ENCODE measurements at places on chromosomes 1 and 21.

DNA sequence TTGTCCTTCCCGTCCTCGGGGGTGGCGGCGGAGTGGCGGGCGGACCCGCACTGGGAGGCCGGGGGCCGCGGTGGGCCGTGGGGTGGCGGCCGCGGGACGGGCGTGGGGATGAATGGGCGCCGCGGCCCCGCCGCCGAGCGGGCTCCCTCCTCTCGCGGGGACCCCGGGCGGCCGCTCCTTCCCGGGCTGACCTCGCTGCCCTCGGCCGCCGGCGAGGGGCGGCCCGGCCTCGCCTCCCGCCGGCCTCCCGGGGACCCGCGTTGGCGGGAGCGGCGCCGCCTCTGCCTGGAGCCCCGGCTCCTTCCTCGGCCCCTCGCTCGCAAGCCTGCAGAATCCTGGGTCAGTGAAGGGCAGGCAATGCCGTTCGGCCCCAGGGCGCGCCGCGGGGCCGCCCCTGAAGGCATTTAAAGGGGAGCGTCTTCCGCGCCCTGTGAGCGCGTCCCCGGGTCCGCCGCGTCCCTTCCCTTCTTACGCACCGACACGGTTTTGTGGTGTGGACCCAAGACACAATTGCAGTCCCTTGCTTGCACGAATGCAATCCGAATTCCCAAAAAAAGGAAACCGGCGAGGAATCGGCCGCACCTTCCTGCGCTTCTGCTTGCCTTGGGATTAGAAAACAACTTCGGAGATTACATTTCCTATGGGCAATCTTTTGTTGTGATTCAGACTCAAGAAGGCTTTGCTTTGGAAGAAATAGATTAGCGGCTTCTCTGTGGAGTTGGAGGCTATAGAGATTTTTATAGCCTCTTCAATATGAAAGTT lies 776 bp downstream of the ITSN1 start:
- DNase-seq: peak; percentile 37

- DNase-seq: no peak
Measured at GRCh38 chr1:94597701-94598100, 56.1 kb upstream of the F3 start.

- no peak for DNase-seq
Measured at GRCh38 chr1:34398241-34398915, 221.7 kb downstream of the C1orf94 start.

DNA sequence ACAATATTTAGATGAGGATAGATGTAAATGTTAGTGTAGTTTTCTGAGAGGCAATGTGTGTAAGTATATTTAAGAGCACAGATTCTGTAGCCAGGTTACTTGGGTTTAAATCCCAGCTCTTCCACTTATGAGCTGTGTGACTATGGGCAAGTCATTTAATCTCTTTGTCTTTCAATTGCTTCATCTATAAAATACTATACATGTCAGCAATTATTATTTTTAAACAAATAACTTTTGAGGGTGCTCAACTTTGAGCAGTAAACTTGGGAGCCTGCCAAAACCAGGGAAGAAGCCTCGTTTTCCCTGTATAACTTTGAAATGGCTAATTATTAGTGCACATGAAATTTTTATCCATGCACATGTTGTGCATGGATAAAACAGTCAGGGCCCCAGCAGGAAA lies 222.8 kb downstream of the FOXD2 start:
- DNase-seq: no peak

- no peak for DNase-seq
Measured at GRCh38 chr21:34844924-34845238, 176.1 kb downstream of the CLIC6 start.

GRCh38 chr1:196684476-196684875 lies 32.6 kb downstream of the CFH start:
- no peak for DNase-seq

GRCh38 chr1:201508809-201509208 lies 1.9 kb upstream of the CSRP1 start:
- DNase-seq: no peak

DNA sequence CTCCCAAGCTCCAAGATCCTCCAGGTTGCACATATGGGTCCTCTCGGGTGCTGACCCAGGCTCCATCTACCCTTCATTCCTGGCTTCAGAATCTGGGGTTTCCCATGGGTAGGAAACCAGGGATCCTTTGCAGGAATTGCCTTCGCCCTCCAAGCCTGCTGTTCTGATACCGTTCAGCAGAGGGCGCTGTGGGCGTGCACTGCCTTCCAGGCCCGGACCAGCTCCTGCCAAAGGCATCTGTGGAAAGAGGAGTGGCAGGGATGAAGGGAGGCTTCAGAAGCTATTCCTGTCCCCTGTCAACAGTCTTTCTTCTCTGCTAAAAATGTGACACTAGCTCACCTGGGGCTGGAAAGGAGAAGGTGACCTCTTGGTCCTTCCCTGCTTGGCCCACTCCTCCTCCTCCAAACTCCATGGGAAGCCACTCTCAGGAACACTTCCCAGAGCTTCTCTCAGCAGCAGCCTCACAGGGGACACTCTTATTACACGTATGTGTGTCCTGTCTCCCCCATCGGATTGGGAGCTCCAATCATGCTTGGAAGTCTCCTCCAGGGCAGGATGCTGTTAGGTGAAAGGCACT lies 71.2 kb downstream of the VWA5B1 start:
- peak; percentile 78 for DNase-seq

DNA sequence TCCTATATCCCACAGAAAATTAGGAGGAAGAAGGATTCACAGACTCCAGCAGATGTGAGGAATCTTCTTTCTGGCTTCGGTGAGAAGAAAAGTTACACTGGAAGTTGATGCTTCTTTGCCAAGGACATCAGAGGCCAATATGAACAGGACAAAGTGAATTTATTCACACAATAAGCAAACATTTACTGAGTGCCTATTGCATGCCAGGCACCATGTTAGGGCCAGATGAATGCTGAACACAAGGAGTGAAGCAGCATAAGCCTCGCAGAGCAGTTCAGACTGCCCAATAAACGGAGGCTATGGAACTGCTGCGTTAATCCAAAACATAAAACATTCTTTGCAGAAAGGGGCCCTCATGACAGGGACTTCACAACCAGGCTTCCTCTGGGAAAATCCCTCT lies 114.6 kb downstream of the LMX1A start:
- no peak for DNase-seq

DNA sequence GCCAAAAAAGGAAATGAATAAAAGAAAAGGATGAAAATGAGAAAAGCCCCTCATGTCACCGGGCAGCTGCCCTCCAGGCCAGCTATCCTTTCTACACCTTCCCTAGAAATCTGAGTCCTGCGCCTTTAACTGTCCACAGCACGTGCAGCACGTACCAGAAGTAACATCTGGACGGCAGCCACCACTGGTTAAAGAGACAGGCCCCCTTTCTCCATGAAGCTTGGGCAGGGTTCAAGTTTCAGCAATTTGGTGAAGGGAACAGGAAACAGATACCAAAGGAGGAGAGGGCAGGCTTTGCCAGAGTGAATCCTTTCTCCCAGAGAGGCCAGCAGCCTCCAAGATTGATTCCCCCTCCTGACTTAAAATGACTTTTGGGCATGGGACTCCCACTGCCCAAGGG lies 3.6 kb upstream of the KIAA2013 start:
- DNase-seq: no peak

GRCh38 chr1:209876078-209876800 lies 48.5 kb downstream of the UTP25 start:
- peak; percentile 76 for DNase-seq

DNA sequence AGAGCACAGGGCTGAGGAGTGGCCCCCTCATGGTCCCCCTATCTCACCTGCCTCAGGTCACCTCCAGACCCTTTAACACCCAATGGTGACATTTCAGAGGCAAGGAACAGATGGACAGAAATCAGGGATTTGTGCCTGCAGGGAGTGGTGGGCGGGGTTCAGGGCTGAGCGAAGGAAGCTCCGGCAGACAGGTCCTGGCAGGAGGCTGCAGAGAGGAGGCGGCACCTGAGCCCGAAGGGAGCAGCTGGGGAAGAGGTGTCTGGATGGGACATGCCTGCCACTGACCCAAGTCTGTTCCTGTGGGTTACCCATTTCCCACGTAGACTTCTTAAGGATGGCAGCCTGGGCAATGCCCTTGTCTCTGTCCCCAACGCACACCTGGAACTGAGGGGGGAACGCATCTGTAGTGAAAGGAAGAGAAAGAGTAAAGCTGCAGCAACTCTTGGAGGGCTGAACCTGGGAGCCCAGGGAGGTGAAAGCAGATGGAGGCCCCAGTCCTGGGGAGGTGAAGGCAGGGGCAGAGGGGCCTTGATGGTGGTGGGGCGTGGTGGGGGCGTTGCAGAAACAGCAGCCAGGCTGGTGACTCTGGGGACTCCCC lies 61.6 kb upstream of the ADARB1 start:
- peak; percentile 99 for DNase-seq

DNA sequence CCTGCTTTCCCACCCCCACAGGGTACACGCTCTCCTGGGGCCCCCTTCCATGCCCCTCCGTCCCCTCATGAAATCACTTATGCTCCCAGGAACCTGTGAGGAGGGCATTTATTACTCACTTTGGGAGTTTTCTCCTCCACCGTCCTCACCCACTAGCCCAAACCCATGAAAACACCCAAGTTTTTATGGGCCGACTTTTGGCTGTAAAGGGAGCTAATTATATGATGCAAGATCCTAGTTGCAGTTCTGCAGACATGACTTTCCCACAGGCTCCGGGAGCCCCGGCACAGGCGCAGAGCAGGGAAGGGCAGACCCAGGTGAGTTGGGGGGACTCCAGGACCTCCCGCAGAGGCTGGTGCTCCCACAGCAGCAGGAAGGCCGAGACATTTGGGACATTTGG lies 29.7 kb downstream of the EPHA2 start:
- DNase-seq: no peak

- peak; percentile 25 for DNase-seq
Measured at GRCh38 chr1:235679005-235679404, 29.4 kb upstream of the GNG4 start.

- no peak for DNase-seq
Measured at GRCh38 chr1:244397131-244397530, 54.6 kb downstream of the ADSS2 start.

DNA sequence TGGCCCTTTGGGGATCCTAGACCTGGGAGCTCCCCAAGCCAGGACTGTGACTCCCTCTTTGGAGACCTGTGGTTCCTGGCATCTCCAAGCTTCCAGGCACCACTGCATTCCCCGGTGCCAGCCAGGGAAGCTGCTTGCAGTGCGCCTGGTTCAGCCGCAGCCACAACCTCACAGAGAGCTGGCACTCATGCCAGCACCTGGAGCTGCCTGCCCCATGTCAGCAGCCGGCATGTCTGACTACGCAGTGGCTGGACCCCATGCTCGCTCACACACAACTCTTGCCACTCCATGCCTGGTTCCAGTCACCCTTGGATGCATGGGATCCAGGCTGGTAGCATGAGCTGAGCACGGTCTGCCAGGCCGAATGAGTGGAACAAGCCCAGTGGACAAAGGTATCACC lies 426.6 kb downstream of the LRRIQ3 start:
- no peak for DNase-seq

GRCh38 chr1:31981972-31982371 lies 31.7 kb upstream of the KHDRBS1 start:
- peak; percentile 21 for DNase-seq

DNA sequence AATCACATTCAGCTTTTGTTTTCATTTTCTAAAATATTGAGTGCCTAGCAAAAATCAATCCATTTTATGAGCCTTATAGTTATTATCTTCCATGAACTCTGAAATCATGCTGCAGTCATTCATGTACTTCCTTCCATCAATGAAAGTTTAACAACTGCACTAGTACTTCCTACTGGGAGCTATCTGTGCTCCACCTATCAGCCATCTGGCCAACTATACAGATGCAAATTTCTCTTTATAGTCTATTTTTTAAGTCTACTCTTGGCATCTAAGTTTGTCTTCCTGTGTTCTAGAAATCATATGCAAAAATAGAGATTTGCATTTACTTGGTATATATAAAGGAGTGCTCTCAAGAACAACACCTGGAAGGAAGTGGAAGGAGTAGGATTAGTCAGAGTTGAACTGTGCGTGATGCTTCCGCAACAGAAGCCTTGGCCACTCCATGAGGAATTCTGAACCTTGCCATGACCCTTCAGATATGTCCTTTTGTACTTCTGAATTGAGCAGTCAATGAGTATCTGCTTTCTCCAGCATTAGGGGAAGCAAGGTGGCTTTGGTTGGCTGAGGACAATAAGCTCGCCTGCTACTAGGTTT lies 403.2 kb upstream of the ADAMTS5 start:
- DNase-seq: no peak

- DNase-seq: no peak
Measured at GRCh38 chr1:9906466-9906865, 3.6 kb downstream of the CTNNBIP1 start.

GRCh38 chr1:204826970-204827369 lies 43.7 kb upstream of the NFASC start:
- DNase-seq: peak; percentile 99

DNA sequence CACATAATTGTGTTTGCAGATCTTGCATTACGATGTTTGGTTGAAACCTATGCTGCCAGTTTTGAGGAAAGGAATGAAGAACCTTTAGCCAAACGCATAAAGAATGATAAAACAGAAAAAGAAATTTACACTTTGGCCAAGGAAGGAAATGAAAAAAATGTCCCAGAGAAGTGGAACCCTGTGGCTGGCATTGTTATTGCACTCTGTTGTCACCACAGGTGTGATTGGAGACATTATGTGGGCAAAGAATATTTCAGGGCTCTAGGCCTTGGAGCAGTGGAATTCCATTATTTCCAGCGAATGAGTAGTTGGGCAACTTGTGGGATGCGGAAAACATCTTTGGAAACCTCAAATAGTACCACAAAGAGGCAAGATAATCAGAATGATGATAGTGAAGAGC lies 14.9 kb downstream of the TRMT13 start:
- no peak for DNase-seq

DNA sequence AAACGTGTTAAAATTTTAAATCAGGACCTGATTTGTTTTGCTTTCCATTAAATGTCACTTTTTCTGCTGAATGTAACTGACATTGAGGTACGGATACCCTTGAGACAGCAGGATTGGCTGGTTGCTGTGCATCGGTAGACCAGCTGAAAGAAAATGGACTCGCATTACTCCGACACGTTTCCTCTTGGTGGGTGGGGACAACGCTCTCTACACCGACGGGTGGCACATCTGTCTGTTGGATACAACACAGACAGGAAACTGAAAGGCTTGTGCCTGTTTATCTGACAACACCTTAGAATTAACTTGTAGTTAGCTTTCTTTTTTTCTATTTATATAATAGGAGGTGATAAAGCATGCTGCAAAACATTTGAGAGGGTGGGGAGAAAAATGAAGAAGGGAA lies 19.4 kb downstream of the PRPF38A start:
- DNase-seq: no peak

DNA sequence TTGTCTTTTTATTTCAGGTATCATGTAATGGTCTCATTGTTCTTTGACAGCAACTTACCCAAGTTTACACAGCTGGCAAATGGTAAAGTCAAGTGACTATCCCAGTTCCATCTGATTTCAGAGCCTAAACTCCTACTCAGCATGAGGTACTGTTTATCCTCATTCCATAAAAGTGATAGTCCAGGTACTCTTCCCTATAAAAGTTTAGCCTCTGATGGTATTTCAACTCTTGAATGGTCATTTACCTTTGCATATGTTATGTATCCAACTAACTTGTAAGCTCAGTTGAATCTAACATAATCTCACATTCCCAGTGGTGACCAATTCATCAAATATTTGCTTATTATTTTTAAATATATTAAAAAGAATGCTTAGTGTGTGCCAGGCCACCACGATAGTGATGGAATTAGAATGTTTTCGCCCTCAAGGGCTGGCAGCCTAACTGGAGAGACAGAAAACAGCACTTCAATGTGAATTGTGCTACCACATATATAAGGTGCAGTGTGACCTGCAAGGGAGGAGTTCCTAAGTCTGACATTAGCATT lies 307.1 kb downstream of the CTH start:
- DNase-seq: no peak

GRCh38 chr1:22545141-22545540 lies 18.1 kb upstream of the EPHA8 start:
- peak; percentile 68 for DNase-seq
